Activated naive CD4-positive, alpha-beta T cell treated with Interleukin-2 at 50 U/mL for 16 hours (primary cell): ENCODE measurements at places on chromosomes 7 and 10.

- DNase-seq, result peak; percentile 13
Observed at GRCh38 chr10:30456266-30456665, 22.3 kb downstream of the MAP3K8 start.

DNA sequence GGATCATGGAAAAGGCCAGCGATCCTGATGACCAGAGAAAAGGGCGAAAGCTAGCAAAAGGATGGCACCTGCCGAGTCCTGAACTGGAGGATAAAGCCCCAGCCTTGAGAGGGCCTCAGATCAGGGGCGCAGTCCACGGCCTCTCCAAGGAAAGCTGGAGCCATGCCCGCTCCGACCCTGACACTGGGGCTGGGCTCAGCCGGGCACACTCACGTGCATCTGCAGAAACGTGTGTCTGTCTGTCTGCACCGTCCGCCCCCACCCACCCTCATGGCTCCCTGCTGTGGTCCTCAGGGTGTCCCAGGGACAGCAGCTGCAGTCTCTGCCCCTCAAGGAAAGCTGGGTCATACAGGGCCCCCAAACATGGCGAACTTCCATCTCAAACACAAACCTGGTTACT, 200.5 kb downstream of the TCERG1L start:
- DNase-seq, result no peak

GRCh38 chr7:124720195-124720594, 45.4 kb downstream of the GPR37 start:
- no peak for DNase-seq

DNA sequence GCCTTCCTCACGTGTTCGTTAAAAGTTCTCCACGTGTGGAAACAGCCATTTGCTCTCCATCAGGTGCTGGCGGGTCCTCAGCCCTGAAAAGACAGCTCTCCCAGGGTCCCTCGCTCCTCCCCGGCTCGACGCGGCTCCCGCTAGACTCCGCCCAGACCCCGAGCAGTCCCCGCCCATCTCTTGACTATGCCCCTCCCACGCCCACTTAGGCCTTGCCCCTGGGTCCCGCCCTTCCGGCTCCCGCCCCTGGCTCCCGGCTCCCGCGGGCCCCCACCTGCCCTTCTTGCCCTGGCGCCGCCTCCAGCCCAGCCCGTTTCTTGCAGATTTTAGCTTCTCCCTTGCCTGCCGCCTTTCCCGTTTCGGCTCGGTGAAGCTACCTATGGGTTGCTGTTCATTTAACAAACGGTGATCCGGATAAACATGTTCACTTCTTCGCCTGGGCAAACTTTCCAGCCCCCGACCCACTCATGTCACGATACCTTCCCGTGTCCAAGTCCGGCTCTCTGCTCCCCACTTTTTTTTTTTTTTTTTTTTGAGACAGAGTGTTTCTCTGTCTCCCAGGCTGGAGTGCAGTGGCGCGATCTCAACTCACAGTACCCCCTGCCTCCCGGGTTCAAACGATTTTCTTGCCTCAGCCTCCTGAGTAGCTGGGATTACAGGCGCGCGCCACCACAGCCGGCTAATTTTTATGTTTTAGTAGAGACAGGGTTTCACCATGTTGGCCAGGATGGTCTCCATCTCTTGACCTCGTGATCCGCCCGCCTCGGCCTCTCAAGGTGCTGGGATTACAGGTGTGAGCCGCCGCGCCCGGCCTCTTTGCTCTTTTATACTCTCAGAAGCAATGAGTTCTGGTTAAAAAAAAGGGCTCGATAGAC, 830 bp upstream of the ZNF438 start:
- peak; percentile 94 for DNase-seq

DNA sequence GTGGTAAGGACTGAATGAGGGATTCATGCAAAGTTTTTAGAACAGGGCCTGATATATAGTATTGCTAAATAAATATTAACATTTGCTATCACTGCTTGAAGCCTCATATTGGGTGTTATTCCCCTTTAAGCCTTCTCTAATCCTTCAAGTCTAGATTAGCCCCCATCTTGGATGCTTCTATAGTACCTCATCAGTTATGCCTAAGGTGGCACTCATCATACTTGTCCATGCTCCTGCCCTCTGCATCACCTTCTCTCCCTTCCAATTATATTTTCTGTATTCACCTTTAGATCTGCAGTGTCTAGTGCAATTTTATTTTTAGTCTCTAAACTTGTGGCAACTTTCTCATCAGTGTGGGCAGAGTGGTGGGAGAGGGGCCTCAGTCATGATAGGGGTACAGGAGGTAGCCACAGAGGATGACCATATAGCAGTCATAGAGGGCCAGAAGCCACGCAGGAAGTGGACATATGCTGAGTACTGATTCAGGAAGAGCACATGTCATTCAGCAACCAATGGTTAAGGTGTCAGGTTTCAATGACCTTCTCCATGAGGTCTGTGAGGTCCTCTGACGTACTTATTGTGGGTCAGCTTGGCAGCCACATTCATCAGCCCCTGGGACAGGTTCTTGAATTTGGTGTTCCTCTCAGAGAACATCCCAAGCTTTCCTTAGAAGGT, 2.5 kb downstream of the ENTPD1 start:
- DNase-seq, result no peak

DNA sequence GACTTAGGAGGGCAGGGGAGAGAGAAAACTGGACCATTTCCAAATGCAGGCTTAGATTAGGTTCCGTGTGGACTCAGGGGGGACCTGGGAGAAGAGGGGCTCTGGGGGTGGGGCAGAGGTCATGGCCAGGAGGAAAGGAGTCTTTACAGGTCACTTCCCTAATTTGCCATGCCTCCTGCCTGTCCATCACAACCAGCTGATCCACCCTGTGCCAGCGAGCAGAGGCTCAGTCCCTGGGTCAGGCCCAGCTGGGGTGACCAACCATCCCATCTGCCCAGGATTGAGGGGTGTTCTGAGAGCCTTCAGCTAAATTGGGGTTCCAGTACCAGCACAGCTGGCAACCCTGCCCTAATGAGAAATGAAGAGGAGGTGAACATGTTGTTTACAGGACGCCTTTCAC, 84.6 kb upstream of the CACUL1 start:
- DNase-seq, result no peak

GRCh38 chr7:47627580-47628283, 45.8 kb upstream of the TNS3 start:
- no peak for DNase-seq

GRCh38 chr7:148563583-148564274, 26.8 kb upstream of the C7orf33 start:
- no peak for DNase-seq

DNA sequence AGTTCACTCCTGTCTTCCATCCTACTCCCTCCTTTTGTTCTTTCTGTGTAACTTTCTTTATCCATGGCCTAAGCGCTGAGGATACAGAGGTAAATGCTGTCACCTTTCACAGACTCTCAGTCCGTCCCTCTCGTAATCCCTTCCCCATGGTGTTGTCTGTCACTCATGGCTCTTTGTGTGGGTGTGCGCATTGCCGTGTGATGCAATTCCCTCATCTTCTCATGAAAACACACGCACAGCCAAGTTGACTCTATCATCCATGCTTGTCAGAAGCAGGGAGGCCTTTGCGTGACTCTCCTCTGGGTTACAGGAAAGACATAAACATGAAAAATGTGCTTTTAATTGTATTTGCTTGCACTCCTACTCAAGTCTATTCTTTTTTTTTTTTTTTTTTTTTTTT, 125.6 kb upstream of the C7orf33 start:
- DNase-seq, result no peak

DNA sequence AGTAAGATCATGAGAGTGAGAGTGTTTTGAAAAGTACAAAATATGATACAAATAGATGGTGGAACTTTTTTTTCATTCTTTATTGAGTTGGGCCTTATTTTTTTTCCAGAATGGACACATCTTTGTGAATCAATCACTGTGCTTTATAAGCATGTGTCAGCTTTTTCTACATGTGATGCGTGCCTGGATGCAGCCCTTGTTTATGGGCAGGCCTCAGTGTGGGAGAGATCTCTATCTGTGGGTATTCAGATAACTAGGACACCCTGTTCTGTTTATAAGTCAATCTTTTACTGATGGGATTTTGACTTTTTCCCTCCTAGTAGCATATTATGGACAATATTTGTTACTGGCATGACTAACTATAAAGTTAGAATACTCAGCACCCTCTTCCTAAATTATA, 42.9 kb upstream of the IKZF1 start:
- DNase-seq, result peak; percentile 40

GRCh38 chr7:116210345-116211005, at the start of gene TES:
Gene TES (plus strand): TSS chr7:116210539. CDS start chr7:116210708, 169 bp downstream.
- DNase-seq, result peak; percentile 70

GRCh38 chr7:97133159-97133558, 15.7 kb downstream of the SDHAF3 start:
- no peak for DNase-seq

- no peak for DNase-seq
Observed at GRCh38 chr10:113576852-113577251, 24.0 kb downstream of the HABP2 start.

DNA sequence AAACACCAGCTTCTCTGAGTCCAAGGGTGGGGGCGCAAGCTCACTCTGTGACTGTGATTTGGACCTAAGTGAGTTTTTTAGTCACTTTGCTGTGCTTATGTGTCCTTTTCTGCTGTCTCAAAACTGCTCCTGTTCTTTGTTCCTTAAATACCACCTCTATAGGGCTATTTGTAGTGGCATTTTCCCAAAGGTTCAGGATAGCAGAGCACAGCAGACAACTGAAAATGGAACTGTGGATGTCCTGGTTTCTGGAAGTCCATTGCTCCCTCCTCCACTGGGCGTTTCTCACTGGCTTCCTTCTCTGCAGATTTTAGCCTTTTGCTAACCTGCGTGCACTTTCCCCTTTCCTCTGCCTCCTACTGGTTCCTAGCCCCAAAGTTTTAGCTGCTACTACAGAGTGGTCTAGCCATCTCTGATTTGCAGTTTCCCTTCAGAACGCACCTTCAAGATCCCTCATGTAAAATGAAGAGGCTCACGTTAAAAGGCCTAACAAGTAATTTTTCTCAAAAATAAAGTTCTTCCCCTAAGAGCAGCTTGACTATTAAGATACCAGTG, 25.6 kb downstream of the BLVRA start:
- no peak for DNase-seq

DNA sequence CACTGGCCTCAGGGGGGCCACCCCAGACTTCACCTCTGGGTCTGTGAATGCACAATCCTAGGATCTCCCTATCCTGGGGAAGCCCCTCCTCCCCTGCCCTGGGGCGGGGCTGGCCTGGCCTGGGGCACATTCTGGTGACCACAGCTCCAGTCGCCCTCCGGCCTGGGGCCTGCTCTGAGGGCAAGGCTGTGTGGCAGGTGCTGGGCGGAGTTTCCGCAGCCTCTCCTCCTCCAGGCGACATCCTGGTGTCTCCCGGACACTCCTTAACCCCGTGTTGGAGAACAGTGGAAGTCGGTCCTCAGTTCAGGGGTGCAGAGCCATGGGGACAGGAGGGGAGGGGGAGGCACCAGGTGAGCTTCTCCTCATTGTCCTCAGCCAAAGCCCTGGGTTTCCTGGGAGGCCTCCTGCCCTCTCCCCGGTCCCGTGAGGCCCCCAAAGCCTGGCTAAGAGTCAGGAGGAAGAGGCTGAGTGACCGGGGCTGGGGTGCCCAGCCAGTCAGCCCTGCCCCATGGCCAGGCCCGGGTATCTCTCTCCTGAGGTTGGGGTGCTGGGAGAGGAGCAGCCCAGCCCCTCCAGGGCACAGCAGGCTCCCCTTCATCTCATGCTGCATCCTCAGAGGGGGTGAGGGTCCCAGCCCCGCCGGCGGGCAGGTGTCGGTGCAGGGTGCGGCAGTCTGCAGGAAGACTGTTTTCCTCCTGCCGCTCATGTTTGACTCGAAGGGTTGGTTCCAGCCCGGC, 22.6 kb downstream of the UNCX start:
- DNase-seq, result no peak

- DNase-seq, result no peak
Observed at GRCh38 chr10:112335111-112335867, 38.6 kb upstream of the ACSL5 start.

GRCh38 chr7:102079140-102080018, 207.3 kb upstream of the SH2B2 start:
- DNase-seq, result no peak

DNA sequence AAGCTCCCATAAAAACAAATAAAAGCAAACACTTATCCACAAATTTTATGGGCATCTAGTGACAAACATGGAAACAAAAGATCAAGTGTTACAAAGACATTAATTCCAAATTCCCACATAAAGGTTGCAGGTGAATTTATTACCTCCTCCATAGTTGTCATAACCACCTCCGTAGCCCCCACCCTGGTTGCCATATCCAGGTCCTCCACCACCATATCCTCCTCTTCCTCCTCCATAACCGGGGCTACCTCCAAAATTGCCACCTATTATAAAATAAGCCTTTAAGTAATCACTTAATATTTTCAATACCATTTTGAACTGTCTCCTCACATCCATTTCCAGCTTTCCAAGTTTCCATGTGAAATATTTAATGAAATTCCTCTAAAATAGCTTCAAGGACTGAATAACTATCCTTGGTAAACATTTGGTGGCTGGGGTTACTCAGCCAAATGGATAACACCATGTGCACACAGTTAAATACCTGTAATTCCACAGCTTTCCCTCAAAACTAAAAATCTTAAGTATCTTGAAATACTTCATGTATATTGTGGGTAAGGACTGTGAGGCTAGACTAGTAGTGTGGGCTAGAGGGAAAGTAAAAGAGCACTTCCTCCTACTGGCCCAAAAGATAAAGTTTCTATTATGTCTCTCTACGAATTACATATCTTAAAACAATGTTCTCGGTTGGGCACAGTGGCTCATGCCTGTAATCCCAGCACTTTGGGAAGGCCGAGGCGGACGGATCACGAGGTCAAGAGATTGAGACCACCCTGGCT, 6.9 kb downstream of the HNRNPA2B1 start:
- no peak for DNase-seq

DNA sequence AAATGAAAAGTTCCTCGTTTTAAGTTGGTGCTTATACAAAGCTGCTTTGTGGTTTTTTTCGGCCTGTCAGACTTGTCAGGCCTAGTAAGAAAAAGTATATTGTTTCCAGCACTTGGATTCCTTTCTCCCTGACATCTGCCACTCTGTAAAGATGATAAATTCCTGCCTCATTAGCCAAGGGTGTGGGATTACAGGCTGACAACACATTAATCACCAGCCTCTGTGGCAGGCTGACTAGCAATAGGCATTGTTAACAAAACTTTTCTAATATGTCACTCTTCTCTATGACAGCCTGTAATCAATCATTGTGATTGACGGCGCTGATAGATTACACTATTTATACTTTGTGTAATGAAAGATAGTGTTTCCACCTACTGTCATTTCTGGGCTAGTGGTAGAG, 682.5 kb downstream of the LRMDA start:
- DNase-seq, result no peak

- no peak for DNase-seq
Observed at GRCh38 chr10:130557181-130557845, 421.1 kb downstream of the GLRX3 start.

- no peak for DNase-seq
Observed at GRCh38 chr7:151736403-151736909, 140.5 kb downstream of the PRKAG2 start.

- no peak for DNase-seq
Observed at GRCh38 chr10:62199584-62199983, 69.1 kb downstream of the RTKN2 start.
